ENCODE measurements at places on chromosomes 5 and 9.

- no peak for DNase-seq
These were observed 147.6 kb downstream of the AUH start for GRCh38 chr9:91214086-91214485.

DNA sequence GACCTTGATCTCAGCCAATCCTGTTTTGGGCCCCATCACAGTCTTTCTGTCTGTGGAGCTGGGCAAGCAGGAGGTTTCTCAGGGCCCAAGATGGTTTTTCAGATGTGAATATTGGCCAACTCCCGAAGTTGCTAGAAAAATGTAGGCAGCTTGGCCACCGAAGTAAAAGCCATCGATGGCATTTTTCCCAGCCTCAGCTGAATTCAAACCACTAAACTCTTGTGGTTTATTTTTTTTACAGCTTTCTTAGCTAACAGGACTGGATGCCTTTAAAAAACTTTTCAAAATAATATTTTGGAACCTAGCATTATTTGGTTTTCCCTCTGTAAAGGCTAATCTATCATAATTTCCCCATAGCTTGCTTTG lies 102.5 kb upstream of the ERCC6L2 start:
- no peak for DNase-seq

- DNase-seq: peak; percentile 72
These were observed 47.1 kb upstream of the CTSL start for GRCh38 chr9:87678650-87679355.

DNA sequence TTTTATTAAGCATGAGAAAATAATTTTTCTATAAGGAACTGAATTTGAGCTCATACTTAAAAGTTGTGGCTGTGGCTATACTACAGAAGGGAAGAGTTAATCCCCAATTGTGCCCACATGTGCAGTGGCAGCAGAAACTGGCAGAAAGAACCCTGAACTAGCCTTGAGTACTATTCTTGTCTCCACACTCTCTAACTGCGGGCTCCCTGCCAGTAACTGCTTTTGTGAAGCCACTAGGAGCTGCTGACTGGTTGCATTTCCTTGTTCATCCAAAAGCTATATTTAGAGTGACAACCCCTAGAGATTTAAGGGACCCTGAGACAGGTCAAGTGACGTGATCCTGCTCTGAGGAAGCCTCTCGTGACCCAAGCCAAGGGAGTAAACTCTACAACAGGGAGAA lies 238.6 kb downstream of the ELAVL2 start:
- DNase-seq: peak; percentile 68

GRCh38 chr5:65103756-65104440 lies 335.2 kb downstream of the CWC27 start:
- peak; percentile 56 for DNase-seq

Data from right hindlimb (tissue), 1 donor.